ENCODE measurements at places on chromosomes 16 and 17.

DNA sequence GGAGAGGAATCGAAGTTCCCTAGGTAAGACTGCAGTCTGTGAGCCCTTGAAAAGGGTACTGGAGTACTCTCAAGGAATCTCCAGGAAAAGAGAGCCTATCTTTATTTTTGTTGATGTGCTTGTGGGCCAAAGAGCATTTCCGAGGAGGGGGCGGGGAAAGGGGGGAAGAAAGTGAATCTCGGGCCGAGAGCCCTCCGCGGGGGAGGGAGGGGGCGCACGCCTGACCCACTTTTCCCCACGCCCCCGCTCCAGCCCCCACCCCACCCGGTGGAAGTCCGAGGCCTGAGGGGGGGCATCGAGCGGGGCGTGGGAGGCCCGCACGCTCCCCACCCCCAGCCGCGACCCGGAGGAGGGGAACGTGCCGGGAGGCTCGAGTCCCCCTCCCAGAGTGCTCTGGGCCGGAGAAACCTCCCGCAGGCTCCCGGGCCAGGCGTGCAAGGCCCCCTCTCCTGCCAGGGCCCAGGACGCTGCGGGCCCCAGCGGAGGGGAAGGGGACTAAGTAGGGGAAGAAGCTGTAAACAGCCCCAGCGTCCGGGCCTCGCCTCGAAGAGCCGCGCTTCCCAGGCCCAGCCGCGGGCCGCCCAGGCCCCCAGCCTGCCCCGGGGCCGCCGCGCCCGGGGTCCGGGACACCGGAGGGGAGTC, 444 bp downstream of the HELZ start:
- DNase-seq = no peak

DNA sequence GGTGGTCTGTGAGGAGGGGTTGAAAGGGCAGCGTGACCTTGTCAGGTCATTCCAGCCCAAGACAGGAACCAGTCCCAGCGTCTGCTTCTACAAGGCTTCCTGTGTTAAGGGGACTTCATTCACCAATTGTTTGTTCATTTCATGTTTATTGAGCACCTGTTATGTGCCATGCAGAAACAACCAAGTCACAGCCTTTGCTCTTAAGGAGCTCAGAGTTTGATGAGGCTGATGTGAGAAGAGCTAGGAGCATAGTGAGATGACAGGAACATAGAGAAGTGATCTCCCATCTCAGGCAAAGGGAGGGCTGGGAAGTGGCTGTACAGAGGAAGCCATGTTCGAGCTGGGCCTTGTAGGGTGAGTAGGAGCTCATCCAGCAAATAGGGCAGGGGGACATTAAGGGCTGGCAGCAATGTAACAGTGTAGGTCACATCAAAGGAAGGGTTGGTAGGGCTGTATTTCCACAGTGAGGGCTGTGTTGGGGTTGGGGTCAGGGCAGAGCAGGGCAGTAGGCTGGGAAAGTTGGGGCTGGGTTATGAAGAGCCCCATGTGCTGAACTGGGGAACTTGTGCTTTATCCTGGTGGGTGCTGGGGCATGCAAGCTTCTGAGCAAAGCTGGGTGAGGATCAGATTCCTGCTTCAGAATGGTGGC, 79.8 kb downstream of the ARHGAP23 start:
- no peak for DNase-seq

GRCh38 chr17:51699303-51699702, 439.0 kb downstream of the UTP18 start:
- no peak for DNase-seq

DNA sequence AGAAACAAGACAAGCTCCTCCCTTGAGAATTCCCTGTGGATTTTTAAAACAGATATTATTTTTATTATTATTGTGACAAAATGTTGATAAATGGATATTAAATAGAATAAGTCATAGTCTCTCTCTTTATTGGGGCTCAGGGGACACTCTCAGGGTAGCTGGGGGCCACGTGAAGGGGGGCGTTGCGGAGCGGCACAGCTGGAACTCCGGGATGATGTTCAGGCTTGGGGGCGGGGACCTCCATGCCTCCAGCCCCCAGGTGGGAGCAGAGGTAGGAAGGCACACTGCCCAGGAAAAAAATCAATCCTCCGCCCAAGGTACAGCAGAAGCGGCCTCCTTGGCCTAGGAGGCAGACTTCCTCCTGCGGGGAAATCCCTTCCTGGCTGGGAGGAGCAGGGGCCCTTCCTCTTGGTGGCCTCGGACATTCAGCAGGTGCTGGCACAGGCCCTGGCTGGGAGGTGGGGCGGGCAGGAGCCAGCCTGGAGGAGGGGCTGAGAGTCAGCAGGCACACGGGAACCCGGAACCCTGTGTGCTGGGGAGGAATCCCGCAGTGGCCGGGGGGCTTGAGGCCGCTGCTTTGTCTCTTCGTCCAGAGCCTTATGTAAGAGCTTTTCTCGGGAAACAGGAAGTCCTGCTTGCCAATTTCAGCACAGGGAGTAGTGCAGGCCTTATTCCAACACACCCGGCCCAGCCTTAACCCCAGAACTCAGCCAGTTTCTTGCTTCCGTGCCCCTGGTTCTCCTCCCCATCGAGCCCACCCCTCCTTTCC, 591 bp upstream of the TNFSF13 start:
- no peak for DNase-seq

- no peak for DNase-seq
These were observed 24.7 kb downstream of the SSH2 start for GRCh38 chr17:29905086-29905878.

- DNase-seq = peak; percentile 58
These were observed 26.1 kb upstream of the KDM8 start for GRCh38 chr16:27177031-27177774.

- no peak for DNase-seq
These were observed 55.7 kb downstream of the SOX9 start for GRCh38 chr17:72176516-72176851.

DNA sequence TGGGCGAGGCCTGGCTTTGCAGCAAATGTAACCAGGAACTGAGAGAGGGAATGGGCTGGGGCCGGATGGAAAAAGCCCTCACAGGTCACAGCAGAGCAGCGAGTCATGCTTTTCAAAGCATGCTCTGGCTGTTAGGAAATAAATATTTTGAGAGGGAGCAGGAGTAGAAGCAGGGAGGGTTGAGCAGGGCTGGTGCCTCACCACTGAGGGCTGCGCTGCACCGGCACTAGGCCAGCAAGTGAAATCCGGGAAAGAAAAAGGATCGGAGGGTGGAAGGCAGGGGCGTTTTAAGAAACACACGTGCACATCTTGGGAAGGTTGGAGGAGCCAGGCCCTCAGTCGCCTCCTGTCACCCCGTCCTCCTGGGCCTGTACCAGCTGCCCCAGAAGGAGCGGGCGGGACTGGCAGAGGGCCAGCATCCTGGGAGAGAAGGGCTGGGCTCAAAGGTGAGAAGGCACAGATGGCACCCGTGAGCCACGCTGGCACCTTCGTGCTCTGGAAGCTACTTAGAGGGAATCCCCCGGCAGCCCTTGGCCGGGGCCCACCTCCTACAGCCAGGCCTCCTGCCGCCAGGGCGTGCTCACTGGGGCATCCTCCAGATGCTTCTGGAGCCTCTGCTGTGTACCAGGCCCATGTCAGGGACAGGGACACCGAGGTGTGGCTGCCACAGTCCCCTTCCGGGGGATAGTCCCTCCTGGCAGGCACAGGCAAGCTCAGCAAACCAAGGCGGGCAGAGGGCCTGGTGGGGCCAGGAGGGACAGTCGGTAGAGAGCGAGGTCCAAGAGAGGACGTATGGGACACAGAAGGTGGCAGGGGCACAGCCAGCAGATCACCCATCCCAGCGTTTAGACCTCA, 71.5 kb upstream of the PLCG2 start:
- DNase-seq = no peak

GRCh38 chr17:9729034-9729650, 62.2 kb downstream of the DHRS7C start:
- peak; percentile 19 for DNase-seq

DNA sequence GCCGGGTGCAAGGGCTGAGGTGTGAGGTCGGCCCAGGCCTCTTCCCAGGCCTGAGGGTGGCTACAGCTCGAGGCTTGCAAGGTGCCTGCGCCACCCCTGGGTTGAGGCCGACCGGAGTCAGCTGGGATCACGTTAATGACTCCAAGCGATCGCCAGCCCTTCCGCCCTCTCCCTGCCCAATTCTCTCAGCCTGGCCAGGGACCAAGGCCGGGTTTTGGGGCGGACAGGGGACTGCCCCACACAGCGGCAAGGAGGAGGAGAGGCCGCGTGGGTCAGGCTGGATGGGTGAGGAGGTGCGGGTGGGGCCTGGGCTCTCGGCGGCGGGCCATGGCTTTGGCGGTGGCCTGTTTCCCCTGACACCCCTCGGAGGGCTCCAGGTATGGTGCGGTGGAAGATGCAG, 3.2 kb upstream of the WDR24 start:
- DNase-seq = no peak

GRCh38 chr16:84205976-84206691, 15.2 kb downstream of the ADAD2 start:
- no peak for DNase-seq

- DNase-seq = no peak
These were observed 39.2 kb downstream of the CYLD start for GRCh38 chr16:50781043-50781442.

DNA sequence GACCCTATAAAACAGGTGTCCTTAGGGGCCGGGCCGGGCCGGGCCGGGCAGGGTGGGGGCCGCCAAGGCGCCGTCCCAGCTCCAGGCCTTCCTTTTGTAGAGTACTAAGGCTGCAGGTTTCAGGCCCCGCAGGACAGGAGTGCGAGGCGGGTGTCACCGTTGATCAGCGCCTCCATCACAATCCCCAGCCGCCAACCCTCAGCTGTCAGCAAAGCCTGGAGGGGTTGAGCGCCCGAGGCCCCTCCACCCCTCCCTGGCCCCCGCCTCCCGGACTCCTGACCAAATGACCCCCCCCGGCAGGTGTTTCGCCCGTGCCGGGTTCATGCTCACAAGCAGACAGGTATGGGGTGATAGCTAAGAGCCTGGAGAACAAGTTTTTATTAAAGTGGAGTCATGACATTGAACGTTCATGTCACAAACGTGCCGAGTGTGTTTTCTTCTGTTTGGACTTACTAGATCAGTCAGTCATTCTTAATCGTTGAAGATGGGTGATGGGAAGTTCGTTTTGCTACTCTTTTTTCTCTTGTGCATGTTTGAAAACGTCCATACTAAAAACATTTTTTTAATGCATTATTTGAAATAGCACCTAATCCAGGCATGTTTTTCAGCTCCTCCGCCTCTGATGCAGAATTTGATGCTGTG, 534 bp downstream of the ARL2BP start:
- no peak for DNase-seq

- DNase-seq = no peak
These were observed 208.4 kb downstream of the IRF8 start for GRCh38 chr16:86107215-86107825.

DNA sequence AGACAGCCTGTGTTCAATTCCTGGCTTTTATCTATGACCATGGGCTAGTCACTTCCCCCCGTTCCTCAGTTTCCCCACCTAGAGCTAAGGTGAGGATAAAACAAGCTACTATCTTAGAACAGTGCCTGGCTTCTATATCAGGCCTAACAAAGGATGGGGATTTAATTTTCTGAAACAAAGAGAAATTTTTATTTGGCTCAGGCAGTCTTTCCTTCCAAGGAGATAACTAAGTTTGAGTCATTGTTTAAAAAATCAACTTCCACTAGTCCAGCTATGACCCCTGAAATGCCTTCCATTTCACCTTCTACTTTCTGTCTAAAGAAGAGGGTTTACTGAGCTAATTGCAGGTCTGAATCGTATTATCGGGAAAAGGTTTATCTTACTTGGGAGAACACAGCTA, 99.0 kb downstream of the CMIP start:
- no peak for DNase-seq

DNA sequence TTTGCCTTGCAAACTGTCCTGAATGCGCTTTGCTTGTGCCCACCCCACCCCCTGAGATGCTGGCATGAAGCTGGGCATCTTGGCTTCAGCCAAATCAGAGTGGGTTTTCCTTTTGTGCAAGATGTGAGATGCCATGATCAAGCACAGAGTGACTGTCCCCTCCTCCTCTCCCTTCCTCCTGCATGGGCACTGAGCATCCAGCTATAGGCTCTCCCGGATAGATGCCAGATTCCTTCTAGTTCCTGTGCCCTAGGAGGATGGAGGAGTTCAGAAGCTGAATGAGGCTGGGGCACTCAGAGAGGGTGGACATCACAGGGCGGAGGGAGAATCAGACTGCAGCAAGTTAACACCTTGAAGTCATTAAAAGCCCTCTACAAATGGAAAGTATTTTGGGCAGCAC, 384.1 kb upstream of the CCL2 start:
- DNase-seq = no peak

DNA sequence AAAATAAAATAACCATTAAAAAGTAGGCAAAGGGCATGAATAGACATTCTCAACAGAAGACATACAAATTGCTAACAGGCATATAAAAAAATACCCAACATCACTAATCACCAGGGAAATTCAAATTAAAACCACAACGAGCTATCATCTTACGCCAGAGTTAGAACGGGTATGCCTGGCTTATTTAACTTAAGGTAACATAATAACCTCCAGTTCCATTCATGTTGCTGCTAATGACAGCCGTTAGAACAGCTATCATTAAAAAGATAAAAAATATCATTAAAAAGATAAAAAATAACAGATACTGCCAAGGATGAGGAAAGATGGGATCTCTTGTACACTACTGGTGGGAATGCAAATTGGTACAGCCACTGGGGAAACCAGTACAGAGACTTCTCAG, 89.3 kb downstream of the GAS7 start:
- DNase-seq = no peak

- no peak for DNase-seq
These were observed 13.8 kb downstream of the ITGB3 start for GRCh38 chr17:47267354-47267828.

- DNase-seq = no peak
These were observed 77.1 kb upstream of the BRD7 start for GRCh38 chr16:50445621-50446555.

- no peak for DNase-seq
These were observed 873 bp upstream of the KSR1 start for GRCh38 chr17:27455236-27455913.

DNA sequence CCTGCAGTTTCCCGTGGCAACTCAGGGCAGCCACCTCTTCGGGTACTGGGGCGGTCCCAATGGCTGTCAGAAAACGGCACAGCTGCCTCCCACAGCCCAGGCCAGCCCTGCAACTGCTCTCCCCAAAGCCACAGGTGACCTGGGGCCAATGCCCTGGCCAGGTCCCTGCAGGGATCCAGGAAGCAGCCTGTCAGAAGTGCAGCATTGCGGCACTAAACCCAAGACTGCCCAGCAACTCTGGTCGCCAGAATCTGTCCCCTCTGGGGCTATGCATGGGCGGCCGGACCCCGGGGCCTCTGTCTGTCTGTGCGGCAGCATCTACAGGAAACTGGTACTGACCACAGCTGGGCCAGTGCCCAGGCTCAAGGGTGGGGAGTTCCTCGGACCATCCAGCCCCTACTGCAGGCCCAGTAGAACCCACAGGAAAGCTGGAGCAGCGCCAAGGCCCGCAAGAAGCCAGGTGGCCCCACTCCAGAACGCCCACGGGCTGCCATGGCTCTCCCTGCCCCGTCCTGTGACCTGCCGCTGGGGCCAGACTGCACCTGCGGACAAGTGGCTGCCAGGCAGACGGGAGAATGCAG, 5.5 kb downstream of the CYBC1 start:
- DNase-seq = no peak

- DNase-seq = no peak
These were observed at the start of gene DOC2B for GRCh38 chr17:181245-182049. Gene DOC2B (minus strand): TSS chr17:181650. CDS start chr17:181479, 171 bp downstream.

GRCh38 chr16:14377326-14377725, 252.7 kb downstream of the PARN start:
- DNase-seq = no peak

GRCh38 chr16:84687715-84688114, 12.1 kb upstream of the USP10 start:
- no peak for DNase-seq

All from activated T-cell treated with anti-CD3 and anti-CD28 coated beads, Interleukin-2, amount 50 U/mL, for 48 hours (primary cell).